ENCODE measurements at places on chromosomes 16 and 17. TPM values are rescaled to one million over a fixed set of nuclear protein-coding genes. Genes with fewer than 3 reads are reported as not detected.

ACSM2A gene
- total RNA-seq, result not detected

TANC2 gene
- total RNA-seq, result 9.6 TPM

CPHXL2 gene
- not detected for total RNA-seq

SRCAP gene
- 42.6 TPM for total RNA-seq

LLGL1 gene
- 36.4 TPM for total RNA-seq

NOD2 gene
- total RNA-seq, result 1.2 TPM

RNF227 gene
- 1.2 TPM for total RNA-seq
